Activated T-helper 1 cell treated with anti-CD3 and anti-CD28 coated beads, Interleukin-12 subunit alpha, Interleukin-12 subunit beta, Interleukin-2, Interleukin-4 antibody, amounts not matched to agents 30 ng/mL and 10 ng/mL and 1 ng/mL, durations not matched to agents 14 hours and 24 hours and 36 hours (primary cell): ENCODE measurements at places on chromosomes 1 and 21. TPM values are rescaled to one million over a fixed set of nuclear protein-coding genes. Genes with fewer than 3 reads are reported as not detected.

DNA sequence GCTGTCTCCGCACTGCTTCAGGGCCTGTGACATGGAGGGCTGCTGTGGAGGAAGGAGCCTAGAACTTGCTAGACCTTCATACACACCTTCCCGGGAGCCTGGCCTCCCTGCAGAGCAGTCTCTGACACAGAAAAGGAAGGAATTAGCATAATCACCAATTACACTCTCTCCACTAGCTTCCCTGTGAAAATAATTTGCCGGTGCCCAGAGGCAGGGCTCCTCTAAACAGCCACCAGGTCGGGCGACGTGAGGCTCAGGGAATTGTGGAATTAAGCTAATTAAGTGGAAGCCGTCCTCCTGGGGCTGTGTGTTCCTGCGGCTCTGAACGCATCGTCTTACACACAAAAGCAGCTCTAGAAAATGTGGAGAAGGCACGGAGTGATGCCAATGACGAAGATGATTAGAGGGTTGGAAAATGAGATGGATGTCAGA lies 82.6 kb downstream of the NENF start:
- DNase-seq: no peak

DNA sequence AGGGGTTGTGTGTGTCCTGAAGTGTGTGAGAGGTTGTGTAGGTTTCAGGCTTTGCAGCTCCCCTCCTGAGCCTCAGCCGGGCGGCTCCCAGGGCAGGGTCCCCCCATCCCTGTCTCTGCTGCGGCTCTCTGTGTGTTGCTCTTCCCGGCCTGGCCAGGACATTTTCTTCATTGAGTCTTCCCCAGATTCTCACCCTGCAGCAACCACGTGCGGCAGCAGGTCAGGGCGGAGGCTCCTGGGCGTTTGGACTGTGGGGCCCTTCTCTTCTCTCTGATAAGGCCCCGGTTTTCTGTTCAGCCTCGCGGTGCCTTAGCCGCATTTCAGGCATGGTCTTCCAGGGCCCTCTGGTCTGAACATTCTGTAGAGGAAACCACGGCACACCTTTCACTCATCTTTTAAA lies 1.8 kb upstream of the TCP10L start:
- DNase-seq: no peak

DNA sequence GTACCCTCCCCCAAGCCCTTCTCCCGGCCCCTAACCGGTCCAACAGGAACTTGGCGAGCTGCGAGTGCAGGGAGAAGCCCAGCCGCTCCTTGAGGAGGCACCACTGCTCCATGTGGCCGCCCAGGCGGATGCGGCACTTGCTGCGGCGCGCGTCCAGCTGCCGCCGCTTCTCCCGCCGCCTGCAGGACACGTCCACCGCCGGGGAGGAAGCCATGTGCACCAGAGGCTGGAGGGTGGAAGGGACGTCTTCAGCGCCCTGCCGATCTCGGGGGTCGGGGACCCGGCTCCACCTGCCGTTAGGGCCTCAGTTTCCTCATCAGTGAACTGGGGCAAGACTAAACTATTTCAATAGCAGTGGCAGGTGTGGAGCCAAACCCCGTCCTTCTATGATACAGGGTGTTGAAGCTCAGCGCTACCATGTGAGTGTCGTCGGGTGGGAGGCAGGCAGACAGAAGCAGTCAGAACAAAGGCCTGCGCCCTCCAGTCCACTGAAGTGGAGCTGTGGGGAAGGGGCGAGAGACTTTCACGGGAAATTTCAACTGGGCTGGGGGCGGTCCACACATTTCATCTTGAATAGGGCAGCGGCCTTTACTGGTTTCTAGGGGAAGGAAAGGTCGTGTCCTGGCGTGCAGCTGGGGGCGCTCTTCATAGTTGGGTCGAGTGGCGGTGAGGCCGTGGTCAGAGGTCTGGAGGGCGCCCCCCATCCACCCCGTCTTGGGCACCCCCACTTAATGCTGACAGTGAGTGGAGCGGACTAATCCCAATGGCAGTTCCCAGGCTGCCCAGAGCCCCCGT lies 592 bp downstream of the ZNF692 start:
- DNase-seq: peak; percentile 34

Gene GREM2
- total RNA-seq: 0.05 TPM in 2 replicates

Gene SUSD4
- total RNA-seq: not detected in 2 replicates

Gene GUCA2B
- total RNA-seq: not detected in 2 replicates

Gene YOD1
- 8.4 and 8.7 TPM in 2 replicates for total RNA-seq
